ENCODE measurements at places on chromosomes 1 and 21.

- no peak for DNase-seq
Observed at GRCh38 chr21:28324690-28325089, 668.0 kb downstream of the LTN1 start.

DNA sequence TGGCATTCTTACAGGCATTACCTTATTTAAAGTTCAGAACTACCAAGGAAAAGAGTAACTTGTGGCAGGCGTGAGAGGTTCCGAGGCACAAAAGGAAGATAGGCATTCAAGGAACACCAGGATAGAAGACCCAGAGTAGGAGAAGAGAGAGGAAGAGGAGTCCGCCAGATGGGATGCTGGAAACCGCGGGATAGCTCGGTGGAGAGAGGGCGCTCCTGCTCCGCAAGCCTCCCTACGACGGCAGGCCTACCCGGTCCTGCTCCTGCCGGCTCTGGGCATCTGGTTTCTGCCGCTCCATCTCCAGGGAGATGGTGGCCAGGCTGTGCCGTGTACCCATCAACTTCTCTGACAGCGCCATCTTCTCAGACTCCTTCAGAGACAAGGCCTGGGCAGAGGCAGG lies 5.4 kb upstream of the NBPF1 start:
- no peak for DNase-seq

DNA sequence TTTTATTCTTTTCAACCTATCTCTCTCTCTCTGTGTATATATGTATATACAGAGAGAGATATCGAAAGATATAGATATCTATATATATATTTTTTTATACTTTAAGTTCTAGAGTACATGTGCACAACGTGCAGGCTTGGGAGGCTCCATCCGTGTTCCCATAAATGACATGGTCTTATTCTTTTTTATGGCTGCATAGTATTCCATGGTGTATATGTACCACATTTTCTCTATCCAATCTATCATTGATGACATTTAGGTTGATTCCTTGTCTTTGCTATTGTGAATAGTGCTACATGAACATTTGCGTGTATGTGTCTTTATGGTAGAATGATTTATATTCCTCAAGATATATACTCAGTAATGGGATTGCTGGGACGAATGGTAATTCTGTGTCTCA lies 55.2 kb upstream of the GPR88 start:
- DNase-seq: no peak

GRCh38 chr1:17113963-17114362 lies 5.3 kb downstream of the PADI2 start:
- no peak for DNase-seq

DNA sequence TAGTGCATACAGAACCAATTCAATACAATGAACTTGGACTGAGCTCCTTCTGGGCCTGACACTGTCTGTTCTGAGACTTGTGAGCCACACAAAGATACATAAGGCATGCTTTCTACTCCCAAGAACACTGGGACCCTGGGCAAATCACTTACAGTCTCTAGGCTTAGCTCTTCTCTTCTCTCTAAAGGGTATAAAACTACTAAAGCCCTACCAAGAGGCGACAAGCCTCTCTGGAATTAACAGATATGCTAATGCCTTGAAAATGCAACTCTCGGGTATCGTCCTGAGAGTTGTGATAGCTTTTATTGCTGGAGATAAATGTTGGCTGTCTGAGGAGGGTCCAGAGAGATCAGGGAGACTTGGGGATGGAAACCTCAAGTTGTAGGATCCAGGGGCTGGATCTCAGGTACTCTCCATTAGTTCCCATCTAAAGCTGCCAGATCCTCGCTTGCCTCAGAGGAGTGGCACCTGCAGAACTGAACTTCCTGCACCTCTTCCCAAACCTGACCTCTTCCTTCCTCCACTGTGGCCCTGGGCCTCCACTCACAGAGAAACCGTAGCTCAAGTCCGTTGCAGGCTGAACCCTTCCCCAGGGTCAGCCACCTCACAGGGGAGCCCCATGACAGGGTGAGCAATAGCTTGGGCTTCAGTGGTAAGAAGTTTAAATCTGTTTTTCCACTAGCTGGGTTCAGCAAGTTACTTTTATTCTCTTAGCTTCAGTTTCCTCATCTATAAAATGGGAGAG lies 11.5 kb upstream of the CFAP45 start:
- no peak for DNase-seq

GRCh38 chr1:163737261-163737660 lies 415.5 kb downstream of the NUF2 start:
- no peak for DNase-seq

DNA sequence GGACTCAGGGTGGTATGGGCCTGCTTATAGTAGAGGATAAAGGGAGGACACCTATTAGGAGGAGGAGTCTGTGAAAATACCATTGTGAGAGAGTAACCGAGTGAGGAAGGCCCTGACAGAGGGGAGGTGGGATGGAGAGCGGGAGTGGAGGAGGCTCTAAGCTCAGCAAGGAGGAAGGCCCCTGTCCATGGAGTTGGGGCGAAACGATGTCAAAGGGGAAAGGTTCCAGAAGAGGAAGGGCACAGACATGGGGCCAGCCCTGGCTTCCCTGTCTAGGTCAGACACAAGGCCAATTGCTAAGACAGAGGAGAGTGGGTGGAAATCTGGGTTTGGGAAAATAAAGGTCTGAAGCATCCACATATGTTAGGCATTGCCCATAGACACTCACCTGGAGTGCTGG lies 44.2 kb downstream of the ELK4 start:
- no peak for DNase-seq

- peak; percentile 70 for DNase-seq
Observed at GRCh38 chr1:6601923-6602668, 573 bp downstream of the KLHL21 start.

DNA sequence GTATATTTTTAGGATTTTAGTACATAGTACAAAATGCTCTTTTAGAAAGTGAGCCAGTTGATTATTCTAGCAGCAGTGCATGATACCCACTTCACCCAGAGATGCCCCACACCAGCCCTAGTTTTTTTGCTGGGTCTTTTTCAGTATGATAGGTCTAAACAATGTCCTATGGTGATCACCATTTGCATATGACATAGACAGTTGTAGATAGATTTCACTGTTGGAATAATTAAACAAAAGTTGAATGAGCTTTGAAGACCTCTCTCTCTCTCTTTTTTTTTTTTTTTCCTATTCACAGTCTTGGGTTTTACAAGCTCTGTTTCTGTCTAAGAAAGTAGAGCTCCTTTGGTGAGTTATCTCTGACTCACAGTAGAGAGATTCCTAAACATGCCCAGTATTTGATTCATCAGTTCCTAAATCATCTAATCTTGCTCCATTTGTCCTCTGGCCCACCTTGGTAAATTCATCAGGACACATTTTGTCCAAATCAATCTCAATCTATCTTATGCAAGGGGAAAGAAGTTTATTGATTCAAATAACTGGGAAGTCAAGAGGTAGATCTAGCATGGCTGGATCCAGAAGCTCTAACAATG lies 44.7 kb upstream of the VAV3 start:
- peak; percentile 46 for DNase-seq

- DNase-seq: peak; percentile 21
Observed at GRCh38 chr1:47547753-47548573, 110.1 kb downstream of the FOXD2 start.

GRCh38 chr1:226083302-226084101 lies 21.0 kb downstream of the H3-3A start:
- peak; percentile 72 for DNase-seq

DNA sequence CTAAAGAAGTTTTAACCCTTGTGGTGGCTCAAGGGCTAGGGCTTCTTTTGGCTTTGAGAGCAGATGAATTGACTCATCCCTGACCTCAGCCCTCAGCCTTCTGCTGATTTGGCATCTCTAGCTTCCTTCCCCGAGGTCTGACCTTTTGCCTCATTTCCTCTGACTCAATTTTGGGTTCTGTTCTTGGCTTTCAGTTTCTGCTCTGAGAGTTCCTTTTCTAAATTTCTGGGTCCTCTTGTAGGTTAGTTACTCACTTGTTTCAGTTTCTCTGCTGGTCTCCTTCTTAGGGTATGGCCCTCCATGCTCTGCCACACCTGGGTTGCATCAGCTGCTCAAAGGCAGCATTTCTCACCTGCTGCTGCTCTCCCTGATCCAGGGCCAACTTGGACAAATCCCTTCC lies 19.4 kb downstream of the PDE4B start:
- peak; percentile 92 for DNase-seq

DNA sequence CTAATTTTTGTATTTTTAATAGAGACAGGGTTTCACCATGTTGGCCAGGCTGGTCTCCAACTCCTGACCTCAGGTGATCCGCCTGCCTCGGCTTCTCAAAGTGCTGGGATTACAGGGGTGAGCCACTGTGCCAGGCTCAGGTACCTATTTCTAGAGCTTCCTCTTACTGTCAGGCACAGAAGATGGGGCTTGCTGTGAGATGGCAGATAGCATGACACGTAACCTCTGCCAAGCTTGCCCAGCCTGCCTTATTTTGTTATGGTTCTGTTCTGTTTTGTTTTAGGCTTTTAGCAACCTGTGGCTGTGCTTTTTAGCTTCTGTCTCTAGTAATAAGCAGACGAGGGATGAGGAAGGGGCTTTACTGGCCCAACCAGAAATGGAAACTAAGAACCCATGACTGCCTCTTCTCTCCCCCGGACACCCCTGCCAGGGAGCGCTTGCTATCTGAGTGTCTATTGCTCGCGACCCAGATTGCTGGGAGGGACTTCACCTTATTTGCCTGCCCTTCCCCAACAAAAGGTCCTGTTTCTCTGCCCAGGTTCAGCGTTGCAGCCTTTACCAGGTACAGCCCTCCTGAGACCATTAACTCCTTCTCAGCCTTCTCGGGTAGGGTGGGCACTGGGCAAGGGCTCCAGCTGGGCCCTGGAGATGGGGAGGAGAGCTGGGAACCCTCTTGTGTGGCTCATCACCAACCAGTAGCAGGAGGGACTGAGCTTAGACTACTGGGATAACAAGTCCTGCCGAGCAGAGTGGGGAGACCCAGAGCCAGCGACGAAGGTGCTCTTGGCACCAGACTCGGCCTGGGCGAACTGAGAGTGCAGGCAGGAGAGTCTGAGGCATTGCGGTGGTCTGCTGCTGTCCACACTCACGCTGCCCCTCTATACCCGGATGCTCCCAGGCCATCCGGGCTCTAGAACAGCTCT lies 13.5 kb upstream of the LGR6 start:
- DNase-seq: no peak

DNA sequence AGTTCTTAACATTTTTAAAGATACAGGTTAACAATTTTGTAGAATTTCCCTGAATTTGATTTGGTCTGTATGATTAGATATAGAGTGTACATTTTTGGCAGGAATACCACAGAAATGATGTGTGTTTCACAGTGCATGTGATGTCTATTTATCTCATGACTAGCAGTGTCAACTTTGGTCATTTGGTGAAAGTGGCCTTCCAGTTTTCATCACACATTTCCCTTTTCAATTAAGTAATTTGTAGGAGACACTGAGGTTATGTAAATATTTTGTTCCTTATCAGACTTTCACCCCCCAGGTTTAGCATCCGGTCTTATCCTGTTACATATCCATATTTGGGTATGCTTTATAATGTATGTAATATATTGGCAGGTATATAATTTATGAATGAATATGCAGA lies 41.8 kb downstream of the MAP3K7CL start:
- DNase-seq: no peak

DNA sequence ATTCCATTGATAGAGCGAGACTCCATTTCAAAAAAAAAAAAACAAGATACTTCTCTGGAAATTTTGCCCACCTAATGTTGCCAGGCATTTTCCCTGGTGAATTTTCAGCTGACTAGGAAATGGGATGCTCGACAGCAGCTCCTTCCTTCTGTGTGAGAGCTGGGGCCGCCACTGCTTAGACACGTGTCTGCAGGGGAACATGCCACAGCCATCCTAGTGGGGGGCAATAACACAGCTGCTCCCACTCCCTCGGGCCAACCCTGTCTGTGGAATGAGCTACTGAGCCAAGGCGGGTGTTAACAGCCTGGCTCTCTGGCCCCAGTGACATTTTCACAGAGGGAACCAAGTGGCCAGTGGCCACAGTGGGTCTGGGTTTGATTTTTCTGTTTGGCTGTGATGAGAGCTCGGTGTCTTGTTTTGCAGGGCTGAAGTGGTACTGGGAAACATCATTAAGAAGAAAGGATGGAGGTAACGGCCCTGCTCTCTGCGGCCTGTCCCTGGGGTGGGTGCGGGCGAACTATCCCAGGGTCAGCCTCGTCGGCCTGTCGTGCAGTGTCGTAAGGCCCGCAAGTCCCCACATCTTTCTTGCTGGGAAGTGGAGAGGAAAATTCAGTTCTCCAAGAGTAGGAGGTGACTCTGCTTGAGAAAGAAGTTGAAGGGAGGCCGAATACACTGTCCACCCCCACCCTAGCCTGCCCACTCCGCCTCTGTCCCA lies 39.2 kb downstream of the KCNAB2 start:
- no peak for DNase-seq

GRCh38 chr1:23167353-23168078 lies 1.1 kb downstream of the LUZP1 start:
- DNase-seq: peak; percentile 63

GRCh38 chr1:62682531-62682930 lies 5.7 kb downstream of the DOCK7 start:
- no peak for DNase-seq

- no peak for DNase-seq
Observed at GRCh38 chr1:30336550-30337323, 386.6 kb downstream of the MATN1 start.

DNA sequence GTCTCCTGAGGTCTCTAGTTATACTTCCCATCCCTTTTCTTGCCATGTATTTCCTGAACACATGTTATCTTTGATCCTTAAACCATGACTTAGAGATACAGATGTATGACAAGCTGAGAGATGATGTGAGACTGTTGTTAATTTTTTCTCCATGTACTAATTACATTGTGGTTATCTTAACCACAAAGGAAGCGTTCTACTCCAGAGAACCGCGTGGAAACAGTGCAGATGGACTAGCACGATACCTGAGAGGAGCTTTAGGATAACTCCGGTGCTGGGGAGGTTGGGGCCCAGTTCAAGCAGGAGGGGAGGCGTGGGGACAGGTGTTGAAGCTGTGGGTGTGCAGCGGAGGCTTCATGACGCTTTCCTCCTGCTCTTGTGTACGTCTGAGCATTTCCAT lies 17.5 kb downstream of the PDE9A start:
- no peak for DNase-seq

All from fibroblast of lung (primary cell).